A549 treated with DMSO at 1 μM for 4 hours (cell line): ENCODE measurements at places on chromosomes 6 and 20. TPM values are rescaled to one million over a fixed set of nuclear protein-coding genes. Genes with fewer than 3 reads are reported as not detected.

The NECAB3 gene
- total RNA-seq: 9.9 to 13.4 TPM (median 13.1 TPM) in 5 replicates

The PAX1 gene
- 0.05 TPM in 1 of 5 replicates, not detected in the others for total RNA-seq

The QKI gene
- 46.2 to 80.4 TPM (median 60.0 TPM) in 5 replicates for total RNA-seq

The SOBP gene
- total RNA-seq: 0.94 to 1.7 TPM (median 1.2 TPM) in 5 replicates

The SEL1L2 gene
- total RNA-seq: not detected in 5 replicates

The PGC gene
- total RNA-seq: not detected in 5 replicates

The C4A gene
- total RNA-seq: 1.00 to 1.6 TPM (median 1.2 TPM) in 5 replicates
